ENCODE measurements at places on chromosomes 5 and 9.

GRCh38 chr5:153938191-153938842 lies 100.4 kb downstream of the FAM114A2 start:
- no peak for DNase-seq

DNA sequence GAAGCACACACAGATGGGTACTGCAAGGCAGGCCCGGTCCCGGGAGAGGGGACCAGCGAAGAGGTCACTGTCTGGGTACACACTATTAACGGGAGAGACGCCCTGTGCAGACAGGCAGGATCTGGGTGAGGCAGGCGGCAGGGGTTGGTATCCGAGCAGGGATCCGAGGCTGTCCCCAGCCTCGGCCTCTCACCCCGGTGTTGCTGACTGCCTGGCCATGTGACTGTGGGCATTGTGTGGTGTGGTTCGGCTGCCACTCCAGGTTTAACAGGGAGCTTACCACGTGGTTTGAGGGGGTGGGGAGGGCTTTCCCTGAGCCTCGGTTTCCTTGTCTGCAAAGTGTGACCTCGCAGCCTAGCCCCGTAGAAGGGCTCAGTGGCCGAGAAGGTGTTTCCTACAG lies 11.1 kb upstream of the RALGDS start:
- DNase-seq = no peak

DNA sequence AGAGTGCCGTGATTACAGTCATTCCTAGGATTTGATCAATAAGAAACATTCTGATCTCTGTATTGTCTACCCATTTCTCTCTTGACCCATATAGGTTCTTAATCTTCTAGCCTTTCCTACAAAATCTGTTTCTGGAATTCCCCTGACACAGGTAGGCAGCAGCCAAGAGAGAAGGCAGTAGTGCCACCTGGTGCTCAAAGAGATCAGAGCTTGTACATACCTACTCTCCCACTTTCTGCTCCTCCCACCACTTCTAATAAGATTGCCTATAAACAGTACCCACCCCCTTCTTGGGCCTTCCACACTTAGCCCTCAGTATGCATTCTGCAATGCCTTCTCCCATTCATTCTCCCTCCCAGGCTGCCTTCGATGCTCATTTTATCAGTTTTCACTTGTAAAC lies 117.4 kb upstream of the RORB start:
- no peak for DNase-seq

DNA sequence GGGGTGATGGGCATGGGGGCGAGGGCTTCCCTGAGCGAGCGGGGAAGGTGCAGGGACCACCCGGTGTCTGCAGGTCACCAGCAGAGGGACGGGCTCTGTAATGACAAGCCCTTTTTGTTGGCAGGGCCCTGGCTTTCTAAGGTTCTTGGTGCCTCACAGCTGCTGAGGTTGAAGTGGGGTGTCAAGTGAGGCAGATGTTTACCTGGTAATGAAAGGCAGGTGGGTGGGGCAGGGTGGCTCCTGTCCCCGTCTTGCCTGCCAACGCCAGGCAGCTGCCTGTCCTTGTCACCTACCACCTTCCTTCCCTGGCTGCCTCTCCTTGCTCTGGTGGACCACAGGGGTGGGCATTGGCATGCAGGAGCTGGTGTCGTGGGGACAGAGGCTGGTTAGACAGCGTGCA lies 41.0 kb upstream of the SEMA4D start:
- DNase-seq = no peak

GRCh38 chr5:180525399-180525798 lies 31.2 kb downstream of the CNOT6 start:
- DNase-seq = no peak

GRCh38 chr5:3385991-3386519 lies 209.6 kb upstream of the IRX1 start:
- no peak for DNase-seq

DNA sequence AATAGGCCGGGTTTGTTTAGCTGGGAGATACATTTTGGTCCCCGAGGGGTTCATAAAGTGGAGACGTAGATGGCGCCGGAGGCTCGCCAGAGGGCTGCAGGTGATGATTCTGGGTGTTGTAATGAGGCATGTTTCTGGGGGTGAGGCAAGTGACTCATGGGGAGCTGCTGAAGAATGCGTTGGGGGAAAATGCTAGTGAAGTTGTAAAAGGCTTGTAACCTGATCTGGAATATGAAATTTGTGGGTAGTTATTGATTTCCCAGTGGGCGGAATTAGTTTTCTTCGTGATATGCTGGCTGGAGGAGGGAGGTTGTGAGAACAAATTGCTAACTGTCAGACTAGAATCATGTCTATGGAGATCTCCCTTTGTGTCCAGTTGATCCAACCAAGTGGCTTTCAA lies 158.3 kb downstream of the DOCK2 start:
- DNase-seq = no peak

DNA sequence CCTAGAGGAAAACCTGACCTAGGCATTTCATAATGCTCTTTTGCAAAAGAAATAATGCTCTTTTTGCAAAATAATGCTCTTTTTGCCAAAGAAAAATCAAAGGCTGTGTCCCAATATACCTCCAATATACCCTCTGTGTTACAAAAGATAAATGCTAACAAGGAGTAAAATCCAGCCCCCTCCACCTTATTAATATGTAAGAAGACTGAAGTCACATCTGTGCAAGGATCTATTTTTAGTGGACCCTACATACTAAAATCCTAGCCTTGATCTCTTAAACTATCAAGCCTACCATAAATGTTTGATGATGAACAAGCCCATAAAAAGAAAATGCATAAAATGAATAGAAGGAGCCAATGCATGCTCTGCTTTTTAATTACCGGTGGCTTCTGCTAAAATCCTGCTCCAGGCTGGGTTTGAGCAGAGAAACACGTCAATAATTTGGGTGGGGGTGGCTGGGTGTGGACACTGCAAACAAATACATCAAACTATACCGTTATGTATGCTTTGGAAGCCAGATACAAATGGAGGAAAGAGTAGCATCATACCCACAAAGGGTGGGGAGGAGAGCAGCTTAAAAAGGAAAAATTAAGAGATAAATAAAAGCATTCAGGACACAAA lies 131.6 kb downstream of the SEMA6A start:
- no peak for DNase-seq

GRCh38 chr9:37798677-37799076 lies 1.9 kb upstream of the DCAF10 start:
- no peak for DNase-seq

DNA sequence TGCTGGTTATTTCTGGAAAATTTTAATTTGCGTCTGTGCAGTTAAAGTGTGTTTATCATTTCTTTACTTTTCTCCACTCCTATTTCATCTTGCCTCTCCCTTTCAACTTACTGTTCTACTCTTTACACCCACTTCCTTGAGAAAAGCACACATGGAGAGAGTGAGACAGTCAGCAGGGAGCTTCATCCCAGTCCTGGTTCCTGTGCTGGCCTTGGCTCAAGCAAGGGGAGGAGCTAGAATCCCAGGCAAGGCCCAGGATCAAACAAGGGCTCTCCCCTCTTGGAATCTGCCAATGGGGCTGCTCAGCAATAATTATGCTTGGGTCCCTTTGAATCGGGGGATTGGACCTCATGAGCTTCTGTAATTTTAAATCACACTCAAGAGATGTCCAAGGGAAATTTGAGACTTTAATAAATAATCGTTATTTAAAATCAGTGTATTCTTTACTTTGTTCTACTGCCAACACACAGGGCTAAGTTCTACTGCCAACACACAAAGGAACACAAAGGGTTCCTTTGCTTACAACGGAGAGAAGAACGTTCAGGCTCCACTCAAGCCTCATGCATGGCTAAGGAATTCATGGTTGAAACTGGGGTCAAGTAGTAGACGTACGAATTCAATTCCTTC lies 439.3 kb upstream of the DAB2 start:
- DNase-seq = no peak

DNA sequence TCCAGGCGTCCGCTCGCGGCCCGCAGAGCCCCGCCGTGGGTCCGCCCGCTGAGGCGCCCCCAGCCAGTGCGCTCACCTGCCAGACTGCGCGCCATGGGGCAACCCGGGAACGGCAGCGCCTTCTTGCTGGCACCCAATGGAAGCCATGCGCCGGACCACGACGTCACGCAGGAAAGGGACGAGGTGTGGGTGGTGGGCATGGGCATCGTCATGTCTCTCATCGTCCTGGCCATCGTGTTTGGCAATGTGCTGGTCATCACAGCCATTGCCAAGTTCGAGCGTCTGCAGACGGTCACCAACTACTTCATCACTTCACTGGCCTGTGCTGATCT lies 294 bp downstream of the ADRB2 start:
- no peak for DNase-seq

GRCh38 chr5:158958021-158958994 lies 141.4 kb downstream of the EBF1 start:
- DNase-seq = no peak

DNA sequence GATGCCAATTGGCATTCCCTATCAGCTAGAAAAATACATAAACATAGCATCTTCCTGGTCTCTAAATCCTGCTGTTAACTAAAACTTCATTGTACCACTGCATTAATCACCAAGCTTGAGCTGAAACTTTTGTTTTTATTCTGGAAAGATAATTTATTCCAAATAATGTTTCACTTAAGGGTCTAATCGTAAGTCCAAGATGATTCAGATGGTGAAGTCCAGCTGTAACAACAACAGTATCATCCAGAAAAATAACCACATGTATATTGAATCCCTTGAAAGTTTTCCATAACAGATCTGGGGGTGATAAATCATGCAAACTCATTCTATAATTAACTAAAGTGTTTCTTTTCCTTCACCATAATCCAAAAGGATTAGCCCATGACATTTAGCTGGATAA lies 23.9 kb downstream of the RORB start:
- DNase-seq = no peak

DNA sequence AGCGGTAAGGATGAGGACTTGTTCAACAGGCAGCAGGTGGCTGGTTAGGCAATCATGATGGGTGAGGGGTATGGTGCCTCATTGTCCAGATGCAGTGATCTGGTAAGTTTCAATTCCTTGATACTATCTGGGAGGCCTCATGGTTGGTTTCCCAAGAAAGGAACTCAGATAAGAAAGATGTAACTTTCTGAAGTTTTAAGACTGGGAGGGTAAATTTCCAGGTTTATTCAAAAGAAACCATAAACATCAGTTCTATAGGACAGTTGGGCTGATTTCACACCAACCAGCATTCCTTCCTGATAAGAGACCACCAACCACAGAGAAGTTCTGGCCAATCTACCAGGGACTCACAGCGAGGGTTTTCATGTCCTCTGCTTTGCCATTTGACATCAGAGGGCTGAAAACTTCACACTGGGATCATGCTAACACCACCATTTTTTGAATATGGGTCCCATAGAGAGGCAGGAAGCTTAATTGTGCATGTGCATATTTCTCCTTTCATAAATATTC lies 773 bp upstream of the AGGF1 start:
- no peak for DNase-seq

GRCh38 chr5:22341406-22341805 lies 511.7 kb downstream of the CDH12 start:
- DNase-seq = no peak

GRCh38 chr5:41459557-41459956 lies 50.8 kb downstream of the PLCXD3 start:
- no peak for DNase-seq

DNA sequence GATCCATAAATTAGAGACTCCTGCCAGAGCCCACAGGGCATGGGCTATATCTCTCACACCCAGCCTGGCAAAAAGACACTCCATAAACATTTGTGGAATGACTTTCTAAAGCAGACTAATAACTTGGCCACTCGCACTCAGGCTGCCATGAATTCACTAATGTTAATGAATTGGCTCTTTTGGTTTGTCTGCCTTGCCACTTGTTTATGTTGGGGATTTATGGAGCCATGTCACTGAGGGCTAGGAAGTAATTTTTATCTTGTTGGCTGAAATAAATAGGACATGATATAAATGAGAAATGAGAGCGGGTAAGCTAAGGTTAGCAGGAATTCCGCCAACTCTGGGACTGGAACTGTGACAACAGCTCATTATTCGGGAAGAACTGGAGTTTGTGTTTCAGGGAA lies 55.2 kb downstream of the DROSHA start:
- DNase-seq = no peak

DNA sequence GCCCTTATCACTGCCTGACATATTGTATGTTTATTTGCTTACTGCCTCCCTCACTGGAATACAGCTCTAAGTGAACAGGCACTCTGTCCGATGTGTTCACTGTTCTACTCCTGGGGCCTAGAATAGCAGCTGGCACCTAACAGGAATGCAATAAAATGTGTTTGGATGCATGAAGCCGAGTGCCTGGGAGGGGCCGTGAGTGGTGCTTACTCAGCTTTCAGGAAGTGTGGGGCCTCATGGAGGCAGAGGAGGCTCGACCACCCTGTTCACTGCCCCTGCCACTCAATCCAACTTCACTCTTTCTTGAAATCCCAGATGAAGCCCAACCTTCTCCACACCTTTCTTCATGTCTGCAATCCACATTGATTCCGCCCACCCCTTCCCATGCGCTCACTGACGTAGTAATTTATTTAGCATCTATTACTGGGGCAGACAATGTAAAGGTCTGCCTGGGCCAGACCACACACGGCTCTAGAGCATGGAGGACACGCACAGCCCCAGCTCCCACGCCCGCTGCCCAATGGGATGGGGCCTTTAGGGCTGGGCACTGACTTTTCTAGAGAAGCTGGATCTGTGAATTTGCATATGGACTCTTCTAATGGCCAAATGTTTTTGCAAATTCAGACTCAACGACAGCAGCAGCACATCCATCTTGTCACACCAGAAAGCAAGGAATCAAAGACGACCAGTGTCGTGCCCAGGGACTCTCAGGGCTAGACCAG lies 21.3 kb downstream of the TBC1D9B start:
- no peak for DNase-seq

- DNase-seq = no peak
Observed at GRCh38 chr5:107268241-107268640, 402.5 kb downstream of the EFNA5 start.

DNA sequence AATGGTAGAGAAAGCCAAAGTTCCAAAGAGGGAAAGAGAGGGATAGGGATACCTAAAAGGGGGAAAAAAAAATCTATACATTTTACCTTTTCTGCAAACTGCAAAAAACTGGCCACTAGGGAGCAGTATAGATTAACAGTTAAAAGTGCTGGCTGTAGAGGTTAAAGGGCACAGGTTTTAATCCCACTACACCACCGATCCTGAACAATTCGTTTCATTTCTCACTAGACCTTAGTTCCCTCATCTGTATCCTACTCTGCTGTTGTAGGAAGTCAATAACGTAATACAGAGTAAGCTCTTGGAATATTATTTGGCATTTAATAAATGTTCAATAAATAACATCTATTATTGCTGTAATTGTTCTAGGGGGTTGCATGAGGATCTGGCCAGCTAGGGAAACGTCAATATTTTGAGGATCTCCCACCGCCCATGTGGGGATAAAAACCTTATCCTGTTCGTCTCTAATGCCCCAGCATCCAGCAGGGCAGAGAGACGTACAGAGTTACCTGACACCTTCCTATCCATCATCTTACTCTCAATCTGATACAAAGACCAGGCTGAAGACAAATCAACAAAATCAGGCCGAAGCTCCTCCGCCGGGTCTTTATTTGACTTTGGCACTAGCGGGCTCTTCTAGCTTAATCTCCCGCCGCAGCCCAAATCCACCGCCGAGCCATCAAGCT lies 757 bp downstream of the CDC26 start:
- peak; percentile 26 for DNase-seq

DNA sequence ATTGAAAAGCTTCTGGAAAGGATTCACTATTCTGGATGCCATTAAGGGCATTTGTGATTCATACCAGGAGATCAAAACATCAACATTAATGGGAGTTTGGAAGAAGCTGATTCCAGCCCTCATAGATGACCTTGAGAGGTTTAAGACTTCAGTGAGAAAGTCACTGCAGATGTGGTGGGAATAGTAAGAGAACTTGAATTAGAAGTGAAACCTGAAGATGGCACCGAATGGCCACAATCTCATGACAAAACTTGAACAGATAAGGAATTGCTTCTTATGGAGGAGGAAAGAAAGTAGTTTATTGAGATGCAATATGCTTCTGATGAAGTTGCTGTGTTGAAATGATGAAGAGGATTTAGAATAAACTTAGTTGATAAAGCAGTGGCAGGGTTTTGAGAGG lies 254.6 kb upstream of the SLC24A2 start:
- DNase-seq = no peak
